RKO (cell line): ENCODE measurements at places on chromosomes 11 and 22.

GRCh38 chr11:130705670-130706421, 210.4 kb downstream of the SNX19 start:
- no peak for DNase-seq

DNA sequence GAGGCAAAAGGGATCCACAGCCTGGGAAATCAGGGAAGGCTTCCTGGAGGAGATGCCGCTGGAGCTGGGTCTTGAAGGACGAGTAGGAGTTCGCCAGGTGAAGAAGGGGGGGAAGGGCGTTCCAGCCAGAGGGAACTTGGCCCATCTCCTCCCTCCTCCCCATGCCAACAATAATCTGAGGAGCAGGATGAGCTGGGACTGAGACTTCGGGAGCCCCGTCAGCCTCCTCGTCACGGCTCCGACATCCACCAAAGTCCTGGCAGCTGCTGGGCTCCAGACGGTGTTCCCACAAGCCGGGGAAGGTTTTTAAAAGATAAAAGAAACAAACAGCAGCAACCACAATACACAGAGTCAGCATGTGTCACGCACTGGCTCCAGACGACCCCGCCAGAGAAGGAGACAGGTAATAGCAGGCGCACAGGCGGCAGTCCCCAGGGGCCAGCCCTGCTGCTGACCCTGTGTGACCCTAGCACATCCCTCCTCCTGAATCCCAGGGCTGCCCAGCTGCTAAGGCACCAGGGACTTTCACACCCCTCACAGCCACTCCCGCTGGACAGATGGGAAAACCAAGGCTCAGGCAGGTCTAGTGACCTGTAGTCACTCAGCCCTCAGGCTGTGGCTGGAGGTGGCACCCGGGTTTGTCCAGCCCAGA, 37.3 kb downstream of the NUP50 start:
- no peak for DNase-seq

DNA sequence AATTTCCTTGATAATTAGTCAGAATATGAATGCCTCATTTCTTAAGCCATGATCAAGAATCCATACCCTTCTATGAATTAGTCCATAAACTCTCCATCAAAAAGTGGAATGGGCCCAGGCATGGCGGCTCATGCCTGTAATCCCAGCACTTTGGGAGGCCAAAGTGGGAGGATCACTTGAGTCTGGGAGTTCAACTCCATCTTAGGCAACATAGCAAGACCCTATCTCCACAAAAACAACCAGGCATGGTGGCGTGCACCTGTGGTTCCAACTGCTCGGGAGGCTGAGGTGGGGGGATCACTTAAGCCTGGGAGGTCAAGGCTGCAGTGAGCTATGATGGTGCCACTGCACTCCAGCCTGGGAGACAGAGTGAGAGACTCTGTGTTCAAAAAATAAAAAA, 52.1 kb upstream of the SHANK2 start:
- DNase-seq: no peak

GRCh38 chr11:45252134-45252856, 33.8 kb downstream of the SYT13 start:
- peak; percentile 38 for DNase-seq

- no peak for DNase-seq
Measured at GRCh38 chr11:95058621-95059020, 8.1 kb upstream of the SRSF8 start.

DNA sequence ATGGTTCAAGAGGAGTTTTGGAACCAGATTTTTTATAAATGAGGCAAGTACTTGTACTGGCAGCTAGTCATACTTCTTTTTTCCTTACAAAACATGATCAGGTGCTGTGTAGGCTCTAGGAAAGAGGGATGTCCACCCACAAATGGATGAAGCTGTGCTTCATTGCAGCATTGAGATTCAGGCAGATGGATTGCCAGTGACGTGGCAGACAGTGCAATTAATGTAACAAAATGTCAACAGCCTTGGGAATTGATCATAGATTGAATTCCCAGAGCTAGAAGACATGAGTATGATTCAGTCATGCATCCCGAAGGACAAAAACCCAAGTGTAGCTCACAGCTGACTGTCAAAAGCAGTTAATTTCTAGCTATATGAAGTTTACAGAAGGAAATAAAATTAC, 99.2 kb upstream of the RASSF10 start:
- DNase-seq: no peak

- DNase-seq: no peak
Measured at GRCh38 chr11:65213322-65214211, 31.8 kb downstream of the CAPN1 start.

DNA sequence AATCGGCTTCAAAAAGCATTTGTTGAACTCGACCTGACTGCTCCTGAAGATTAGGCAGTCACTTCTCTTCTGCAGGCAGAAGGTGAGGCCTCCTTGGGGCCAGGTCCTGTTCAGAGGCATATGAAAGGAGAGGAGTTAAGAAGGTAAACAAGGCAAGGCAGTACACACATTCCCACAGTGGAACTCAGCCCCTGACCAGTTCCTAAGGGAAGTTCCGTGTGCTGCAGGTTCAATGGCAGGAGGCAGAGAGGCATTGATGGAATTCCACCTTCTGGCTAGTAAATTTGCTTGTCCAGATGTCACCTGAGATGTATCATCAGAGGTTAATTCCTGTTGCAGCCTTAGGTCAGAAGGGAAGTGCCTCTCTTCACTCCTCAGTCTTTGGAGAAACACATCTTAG, 337.0 kb upstream of the MTNR1B start:
- no peak for DNase-seq

GRCh38 chr11:44305470-44306051, 4.4 kb downstream of the ALX4 start:
- DNase-seq: no peak

- DNase-seq: no peak
Measured at GRCh38 chr11:103594283-103594682, 442.2 kb upstream of the DDI1 start.

DNA sequence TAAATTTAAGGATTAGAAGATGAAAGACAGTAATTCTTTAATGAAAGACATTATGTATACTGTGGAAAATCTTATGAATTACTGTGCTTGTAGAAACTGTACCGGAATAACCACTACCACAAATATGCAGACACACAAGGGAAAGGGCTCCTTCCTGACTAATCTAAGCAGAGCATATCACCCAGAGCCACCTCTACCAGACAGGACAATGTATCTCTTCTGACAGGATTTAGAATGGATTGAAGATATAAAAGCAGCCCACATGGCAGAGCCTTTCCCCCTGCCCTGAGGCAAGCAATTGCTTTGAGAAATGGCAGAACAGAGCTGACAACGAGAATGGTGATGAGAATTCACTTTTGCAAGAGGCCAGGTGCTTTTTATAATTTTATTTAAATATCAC, 144.1 kb downstream of the NOX4 start:
- no peak for DNase-seq

DNA sequence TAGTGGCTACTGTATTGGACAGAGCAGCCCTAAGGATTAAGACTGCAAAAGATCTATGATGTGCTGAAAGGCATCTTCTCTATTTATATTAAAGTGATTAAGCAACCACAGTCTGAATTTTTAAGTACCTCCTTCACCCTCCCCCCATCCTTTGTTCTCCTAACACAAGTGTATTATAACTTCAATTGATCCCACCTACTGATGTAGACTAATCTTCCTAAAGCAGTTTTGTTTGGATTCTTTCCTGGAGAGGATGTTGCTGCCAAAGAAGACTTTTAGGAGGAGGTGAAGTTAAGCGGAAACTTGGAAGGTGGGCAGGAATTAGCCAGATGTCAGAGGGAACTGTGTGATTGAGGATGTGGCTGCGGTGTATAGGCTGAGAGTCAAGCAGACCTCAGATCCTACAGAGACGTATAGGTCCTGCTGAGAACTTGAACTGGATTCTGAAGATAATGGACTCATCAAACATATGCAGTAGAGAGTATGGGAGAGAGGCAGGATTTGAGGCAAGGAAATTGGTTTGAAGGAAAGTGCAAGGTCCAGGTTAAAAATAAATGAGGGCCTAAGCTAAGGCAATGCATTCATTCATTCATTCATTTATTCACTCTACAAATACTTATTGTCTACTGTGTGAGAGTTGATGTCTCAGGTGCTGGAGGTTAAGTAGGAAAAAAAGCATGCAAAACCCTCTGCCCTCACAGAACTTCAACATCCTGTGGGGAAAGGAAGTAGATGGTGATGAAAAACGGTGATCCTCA, 5.2 kb upstream of the RASSF10 start:
- DNase-seq: no peak

- no peak for DNase-seq
Measured at GRCh38 chr22:30922151-30922611, 46.4 kb downstream of the MORC2 start.

GRCh38 chr22:26168939-26169314, 335 bp upstream of the SEZ6L start:
- DNase-seq: no peak
